ENCODE measurements at places on chromosomes 7 and 10.

- no peak for DNase-seq
Observed at GRCh38 chr10:104579136-104579535, 62.0 kb upstream of the SORCS3 start.

DNA sequence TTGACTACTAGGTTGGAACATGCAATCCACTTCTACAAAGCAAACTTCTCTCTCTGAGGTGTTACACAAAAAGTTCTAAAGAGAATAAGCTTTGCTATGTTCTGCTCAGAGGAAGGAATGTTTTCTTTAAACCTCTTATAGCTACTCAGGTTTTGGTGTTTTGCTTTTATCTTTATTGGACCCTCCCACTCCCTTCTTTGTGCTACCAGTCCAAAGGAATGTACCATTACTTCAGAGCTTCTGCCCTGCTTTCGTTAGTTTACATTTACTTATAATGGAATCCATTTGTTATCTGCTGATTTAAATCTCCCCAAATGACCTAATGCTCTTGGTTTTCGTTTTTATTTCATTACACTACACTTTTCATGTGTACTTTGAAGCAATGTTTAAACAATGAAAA, 154.9 kb downstream of the ATE1 start:
- no peak for DNase-seq

- DNase-seq = no peak
Observed at GRCh38 chr7:139153832-139154231, 44.3 kb upstream of the ZC3HAV1 start.

- DNase-seq = no peak
Observed at GRCh38 chr10:7776777-7777176, 11.0 kb downstream of the KIN start.

GRCh38 chr10:16986406-16987205, 143.0 kb downstream of the CUBN start:
- DNase-seq = no peak

DNA sequence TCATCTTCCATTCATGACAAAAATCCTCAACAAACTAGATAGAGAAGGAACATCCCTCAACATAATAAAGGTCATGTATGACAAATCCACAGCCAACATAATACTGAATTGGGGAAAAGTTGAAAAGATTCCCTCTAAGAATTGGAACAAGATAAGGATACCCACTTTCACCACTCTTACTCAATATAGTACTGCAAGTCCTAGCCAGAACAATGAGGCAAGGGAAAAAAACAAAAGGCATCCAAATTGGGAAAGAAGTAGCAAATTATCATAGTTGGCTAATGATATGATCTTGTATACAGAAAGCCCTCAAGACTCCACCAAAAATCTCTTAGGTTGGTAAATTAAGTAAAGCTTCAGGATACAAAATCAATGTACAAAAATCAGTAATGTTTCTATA, 4.7 kb downstream of the POT1 start:
- no peak for DNase-seq

DNA sequence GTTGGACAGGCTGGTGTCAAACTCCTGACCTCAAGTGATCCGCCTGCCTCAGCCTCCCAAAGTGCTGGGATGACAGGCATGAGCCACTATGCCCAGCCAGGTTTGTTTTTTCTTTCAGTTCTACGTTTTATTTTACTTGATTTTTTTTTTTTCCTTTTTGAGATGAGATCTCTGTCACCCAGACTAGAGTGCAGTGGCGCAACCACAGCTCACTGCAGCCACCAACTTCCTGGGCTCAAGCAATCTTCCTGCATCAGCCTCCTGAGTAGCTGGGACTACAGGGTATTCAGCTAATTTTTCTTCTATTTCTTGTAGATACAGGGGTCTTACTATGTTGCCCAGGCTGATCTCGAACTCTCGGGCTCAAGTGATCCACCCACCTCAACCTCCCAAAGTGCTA, 24.3 kb downstream of the GDI2 start:
- DNase-seq = no peak

- peak; percentile 1 for DNase-seq
Observed at GRCh38 chr7:8724080-8724718, 290.8 kb downstream of the NXPH1 start.

DNA sequence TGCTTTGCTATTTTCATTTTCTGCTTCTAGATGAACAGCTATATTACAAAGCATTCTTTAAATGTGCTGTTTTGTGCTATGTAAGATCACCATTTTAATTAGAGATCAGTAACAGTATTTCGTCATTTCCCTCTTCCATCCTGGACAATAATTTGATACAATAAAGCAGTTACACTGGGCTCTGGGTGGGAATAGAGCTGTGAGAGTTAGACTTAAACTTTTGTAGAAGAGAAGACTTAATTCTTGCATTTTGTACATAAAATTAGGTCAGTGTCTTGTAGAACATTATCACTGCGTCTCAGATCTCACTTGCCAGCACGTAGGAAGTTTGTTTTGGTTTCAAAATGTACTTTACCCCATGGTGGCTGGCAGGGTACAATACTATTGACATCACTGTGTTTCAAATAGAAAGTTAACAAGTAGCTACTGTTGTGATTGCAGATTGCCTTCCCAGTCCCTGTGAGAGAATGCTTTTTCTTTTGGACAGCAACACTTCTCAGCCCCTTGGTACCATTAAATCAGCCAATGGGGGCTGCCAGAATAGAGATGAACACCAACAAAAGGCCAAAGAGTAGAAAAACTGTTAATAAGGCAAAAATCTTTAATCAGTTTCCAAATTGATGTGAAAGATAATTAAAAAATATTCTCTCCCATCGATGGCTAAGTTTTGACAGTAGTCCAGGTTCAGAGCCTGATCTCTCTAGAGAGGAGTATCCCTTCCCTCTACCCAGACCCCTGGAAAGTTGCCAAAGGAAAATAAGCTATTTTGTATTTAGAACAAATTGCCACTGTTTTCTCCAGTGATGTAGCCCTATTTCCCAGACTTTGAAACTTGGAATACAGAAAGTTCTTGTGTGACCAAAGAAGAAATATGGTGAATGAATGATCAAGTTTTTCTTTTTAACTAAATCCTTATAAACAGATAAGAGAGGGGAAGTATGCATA, 35.1 kb downstream of the SMNDC1 start:
- DNase-seq = no peak

- no peak for DNase-seq
Observed at GRCh38 chr7:159130820-159131219, 13.8 kb downstream of the VIPR2 start.

GRCh38 chr7:130734815-130735716, 1.1 kb upstream of the KLF14 start:
- no peak for DNase-seq

- DNase-seq = no peak
Observed at GRCh38 chr10:124875596-124875995, 66.3 kb upstream of the ZRANB1 start.

- no peak for DNase-seq
Observed at GRCh38 chr7:90345016-90345415, 1.5 kb upstream of the GTPBP10 start.

GRCh38 chr10:71218651-71219050, 6.3 kb downstream of the UNC5B start:
- no peak for DNase-seq

DNA sequence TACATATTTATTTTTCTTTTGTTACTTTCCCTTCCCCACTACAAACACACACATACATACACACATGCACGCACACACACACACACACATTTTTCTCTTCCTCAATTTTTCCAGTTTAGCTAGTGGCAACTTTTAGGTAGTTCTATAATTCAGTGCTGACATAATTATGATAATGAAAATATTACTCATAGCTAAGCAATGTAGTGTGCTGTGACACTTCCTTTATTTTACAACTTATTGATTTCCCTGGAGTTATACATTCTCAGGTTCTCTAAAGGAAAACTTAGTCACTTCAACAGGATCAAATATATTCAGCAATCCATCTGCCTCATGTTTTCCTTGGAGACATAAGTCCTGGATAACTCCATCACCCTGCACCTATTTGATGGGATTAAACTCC, 151.6 kb downstream of the CACNA2D1 start:
- DNase-seq = no peak

- no peak for DNase-seq
Observed at GRCh38 chr7:20340839-20341238, 10.1 kb downstream of the ITGB8 start.

DNA sequence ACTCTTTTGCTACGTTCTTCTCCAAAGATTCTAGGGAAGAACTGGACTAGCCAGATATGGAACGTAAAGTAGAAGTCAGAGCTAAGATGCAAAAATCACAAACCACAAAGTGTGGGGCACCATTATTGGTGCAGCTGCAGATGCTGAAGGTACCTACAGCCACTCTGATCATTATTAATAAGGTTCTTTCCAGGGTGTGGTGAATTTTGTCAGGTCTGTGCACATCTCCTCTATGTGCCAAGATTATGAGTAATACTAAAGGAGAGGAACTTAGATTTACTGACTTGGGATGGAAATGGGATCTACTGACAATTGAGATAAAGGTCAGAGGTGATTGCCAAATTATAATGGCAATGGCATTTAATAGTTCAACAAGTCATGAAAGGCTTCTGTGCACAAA, 148.2 kb downstream of the RAPGEF5 start:
- DNase-seq = no peak

DNA sequence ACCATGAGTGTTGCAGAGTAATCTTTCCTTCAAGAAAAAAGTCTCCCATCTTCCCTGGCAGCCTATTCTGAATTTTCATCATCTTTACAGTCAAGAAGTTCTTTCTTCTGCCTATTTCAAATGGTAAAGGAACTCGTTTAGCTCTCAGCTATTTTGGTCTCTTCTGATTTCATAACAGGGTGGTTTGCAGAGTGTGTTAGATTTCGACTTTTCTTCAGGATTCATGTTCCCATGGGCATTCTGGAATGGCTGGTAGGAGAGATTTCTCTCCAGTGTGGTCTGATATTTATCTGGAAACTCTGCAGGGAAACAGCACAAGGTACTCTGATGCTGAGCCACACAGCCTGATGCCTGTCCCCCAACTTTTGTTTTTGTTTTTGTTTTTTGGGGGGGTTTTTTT, 111.1 kb upstream of the FAM171A1 start:
- DNase-seq = no peak

GRCh38 chr7:129553899-129554461, 51.6 kb downstream of the SMKR1 start:
- DNase-seq = peak; percentile 31

DNA sequence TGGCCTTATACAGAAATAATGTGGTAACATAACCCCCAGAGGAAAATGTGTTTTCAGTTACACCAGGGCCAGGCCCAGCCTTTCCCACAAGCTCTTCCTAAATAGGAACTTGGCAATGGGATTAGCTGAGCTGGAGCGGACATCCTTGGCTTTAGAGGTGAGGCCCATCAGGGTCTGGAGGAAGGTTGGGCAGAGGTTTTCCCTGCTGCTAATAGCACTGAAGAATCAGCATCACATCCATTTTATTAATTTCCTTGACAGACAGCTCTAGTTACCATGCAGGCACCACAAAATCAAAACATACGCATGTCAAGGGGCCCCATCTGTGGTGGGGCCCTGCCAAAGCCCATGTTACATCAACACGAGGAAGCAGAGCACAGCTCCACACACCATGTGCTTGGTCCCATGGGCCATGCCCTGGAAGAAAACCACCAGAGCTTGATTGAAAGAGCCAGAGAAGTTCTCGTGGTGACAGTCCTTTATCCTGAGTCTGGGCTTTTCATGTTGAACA, 566.6 kb downstream of the KCNMA1 start:
- DNase-seq = no peak

- no peak for DNase-seq
Observed at GRCh38 chr10:35685402-35685801, 43.3 kb upstream of the FZD8 start.
